ENCODE measurements at places on chromosomes 7 and 10. TPM values are rescaled to one million over a fixed set of nuclear protein-coding genes. Genes with fewer than 3 reads are reported as not detected.

DNA sequence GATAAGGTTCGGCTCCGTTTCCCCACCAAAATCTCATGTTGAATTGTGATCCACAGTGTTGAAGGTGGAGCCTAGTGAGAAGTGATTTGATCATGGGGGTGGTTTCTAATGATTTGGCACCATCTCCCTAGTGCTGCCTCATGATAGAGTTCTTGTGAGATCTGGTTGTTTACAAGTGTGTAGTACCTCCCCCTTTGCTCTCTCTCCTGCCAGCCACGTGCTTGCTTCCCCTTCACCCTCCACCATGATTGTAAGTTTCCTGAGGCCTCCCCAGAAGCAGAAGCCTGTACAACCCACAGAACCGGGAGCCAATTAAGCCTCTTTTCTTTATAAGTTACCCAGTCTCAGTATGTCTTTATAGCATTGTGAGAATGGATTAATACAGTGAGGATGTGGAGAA is 12.1 kb upstream of the LRGUK start:
- DNase-seq, result no peak

- no peak for DNase-seq
These were observed 125.8 kb downstream of the MAD1L1 start for GRCh38 chr7:2106924-2107323.

DNA sequence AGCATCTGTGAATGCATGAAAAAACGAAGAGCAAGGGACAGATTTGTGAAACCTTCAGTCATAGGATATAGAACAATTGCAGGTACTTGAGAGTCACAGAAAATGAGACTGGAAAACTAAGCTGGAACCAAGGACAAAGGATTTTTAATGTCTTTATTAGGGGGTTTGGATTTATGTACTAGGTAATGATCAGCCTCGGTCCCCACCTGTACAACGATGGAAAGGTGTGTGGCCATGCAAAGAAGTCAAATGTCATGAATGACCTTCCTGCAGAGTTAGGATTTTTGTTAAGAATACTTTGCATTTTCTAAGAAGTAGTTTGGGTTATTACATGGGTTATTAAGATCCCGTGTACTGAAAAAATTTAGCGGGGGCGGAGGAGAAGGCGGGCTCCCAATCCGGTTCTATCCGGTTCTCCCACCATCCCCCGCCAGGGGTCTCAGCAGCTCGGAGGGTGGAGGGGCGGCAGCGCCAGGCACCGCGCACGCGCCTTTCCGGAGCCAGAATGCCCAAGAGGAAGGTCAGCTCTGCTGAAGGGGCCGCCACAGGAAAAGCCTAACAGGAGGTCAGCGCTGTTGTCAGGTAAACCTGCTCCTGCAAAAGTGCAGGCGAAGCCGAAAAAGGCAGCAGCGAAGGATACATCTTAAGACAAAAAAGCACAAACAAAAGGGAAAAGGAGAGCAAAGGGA is 327.5 kb upstream of the PLXDC2 start:
- DNase-seq, result no peak

GRCh38 chr10:109978481-109978880 is 29.3 kb upstream of the ADD3 start:
- peak; percentile 74 for DNase-seq

DNA sequence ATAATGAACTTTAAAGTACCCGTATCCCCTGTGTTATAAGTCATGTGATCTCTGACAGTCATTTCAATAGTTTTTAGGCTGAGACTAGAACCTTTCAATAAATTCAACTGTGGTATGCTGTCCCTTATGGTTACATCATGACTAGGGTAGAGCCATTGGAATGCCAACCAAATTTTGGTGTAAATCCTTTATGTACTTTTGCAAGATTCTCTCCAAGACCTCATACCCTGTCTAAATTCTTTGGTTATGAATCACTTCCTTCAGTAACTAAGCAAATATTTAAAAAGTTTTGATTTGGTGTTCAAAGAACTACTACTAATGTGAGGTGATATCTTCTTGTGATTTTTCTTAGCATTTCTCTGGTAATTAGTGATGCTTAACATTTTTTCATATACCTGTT is 20.8 kb upstream of the OR6B1 start:
- peak; percentile 95 for DNase-seq

DNA sequence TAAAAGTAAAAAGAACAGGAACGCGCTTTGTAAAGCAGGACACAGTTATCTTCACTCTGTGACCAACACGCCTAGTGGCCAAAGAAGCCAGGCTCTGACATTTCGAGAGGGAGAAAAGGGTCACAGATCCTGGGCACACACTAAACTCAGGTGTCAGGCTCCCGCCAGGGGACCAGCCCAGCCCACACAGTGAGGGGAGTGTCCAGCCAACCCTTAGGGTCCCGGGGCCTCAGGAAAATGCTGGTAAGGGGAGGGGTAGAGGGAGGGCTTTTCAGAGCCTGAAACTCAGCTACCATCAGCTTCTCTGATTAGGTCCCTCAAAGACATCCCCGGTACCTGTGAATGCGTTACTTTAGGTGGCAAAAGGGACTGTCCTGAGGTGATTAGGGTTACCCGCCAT is 16.6 kb downstream of the ANXA11 start:
- DNase-seq, result no peak

- DNase-seq, result no peak
These were observed 240.5 kb upstream of the PRSS58 start for GRCh38 chr7:142498364-142498763.

- DNase-seq, result no peak
These were observed at the start of gene SLC26A3 for GRCh38 chr7:107803009-107803610. SLC26A3 (minus strand) TSS chr7:107803223; CDS start chr7:107794509, 8,714 bp downstream.

DNA sequence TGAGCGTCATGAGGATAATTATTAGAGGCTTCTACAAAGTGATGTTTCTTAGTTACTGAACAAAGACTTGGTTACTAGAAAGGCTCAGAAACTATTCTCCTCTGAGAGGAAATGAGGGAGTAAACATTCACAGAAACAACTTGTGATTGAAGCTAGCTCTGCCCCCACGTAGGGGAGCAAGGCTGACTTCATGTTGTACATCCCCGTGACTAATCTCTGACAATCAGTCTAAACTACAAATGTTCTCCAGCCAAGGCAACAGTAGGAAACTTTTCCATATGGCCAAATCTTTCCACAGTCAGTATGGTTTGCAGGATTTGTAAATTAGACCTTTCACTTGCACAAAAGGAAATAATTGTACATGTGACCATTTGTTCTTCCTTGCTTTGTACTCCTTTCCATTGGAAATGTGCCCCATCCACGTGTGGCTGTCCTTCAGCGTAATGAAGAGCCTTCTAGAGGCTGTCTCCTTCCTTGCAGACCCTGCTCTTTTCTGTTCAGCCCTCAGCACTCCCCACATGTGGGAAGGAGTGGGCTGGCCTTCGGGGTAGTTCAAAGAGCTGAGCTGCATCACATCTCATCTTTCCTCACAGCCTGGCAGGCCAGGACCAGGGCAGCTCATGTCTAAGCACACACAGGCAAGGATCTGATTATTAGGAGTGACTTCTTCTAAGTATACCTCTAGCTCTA is 93.5 kb downstream of the PCGF5 start:
- DNase-seq, result peak; percentile 69

DNA sequence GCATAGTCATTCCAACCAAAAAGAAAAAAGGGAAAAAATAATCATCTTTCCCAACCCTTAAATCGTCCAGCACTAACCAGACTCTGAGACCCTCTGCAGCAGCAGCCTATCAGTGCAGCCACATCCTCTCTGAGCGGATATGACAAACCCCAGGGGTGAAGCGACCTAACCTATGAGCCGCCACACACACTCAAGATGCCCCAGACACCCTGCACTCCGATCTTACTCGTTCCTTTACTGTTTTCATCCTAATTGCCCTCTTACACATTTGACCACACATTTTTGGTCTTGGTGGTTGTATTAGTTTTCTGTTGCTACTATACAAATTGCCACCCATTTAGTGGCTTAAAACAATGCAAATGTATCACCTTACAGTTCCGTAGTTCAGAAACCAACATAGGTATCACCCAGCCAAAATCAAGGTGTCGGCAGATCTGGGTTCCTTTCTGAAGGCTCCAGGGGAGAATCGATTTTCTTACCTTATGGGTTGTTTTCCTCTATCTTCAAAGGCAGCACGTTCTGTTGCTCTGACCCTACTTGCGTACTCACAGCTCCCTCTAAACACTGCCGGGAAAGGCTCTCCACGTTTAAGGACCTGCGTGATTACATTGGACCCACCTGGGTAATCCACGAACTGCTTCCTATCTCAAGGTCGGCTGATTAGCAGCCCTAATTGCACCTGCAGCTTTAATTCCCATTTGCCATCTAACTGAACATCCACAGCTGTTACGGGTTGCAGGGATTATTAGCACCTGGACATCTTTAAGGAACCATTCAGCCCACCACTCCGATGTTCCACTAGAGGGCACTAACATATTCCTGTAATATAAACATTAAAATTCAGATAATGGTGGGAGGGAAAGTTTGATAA is 37.3 kb upstream of the PRSS1 start:
- peak; percentile 28 for DNase-seq

SVIL gene
- 3.7 TPM for total RNA-seq

MRC1 gene
- total RNA-seq, result not detected

CYP3A7 gene
- not detected for total RNA-seq

CROT gene
- total RNA-seq, result 24.8 TPM

All from LHCN-M2 (cell line).